ENCODE measurements at places on chromosomes 11 and 22. TPM values are rescaled to one million over a fixed set of nuclear protein-coding genes. Genes with fewer than 3 reads are reported as not detected.

DNA sequence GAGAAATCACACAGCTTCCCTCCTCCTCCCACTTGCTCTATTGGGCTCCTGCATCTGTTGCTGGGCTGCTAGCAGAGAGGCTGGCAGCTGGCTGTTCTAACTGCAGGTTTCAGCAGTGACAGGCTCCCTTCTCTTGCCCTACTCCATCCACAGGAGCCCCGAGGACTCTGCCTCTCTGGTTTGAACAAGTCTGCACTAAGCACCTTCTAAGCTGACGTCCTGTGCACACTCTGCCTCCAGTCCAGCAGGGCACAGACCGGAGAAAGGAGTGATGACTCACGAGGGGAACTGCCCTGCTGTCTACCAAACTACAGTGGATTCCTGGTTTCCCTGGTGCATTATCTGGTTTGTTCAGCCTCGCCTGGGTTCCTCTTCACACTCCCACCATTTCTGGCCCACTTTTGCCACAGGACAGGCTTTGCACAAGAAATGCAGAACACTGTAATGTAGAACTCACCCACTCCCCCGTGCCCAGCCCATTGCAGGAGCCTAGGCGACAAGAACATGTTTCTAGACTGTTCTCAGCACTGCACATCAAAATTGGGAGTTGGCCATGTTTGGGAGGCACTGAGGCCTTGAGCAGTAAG is 26.0 kb downstream of the IL10RA start:
- DNase-seq: no peak

DNA sequence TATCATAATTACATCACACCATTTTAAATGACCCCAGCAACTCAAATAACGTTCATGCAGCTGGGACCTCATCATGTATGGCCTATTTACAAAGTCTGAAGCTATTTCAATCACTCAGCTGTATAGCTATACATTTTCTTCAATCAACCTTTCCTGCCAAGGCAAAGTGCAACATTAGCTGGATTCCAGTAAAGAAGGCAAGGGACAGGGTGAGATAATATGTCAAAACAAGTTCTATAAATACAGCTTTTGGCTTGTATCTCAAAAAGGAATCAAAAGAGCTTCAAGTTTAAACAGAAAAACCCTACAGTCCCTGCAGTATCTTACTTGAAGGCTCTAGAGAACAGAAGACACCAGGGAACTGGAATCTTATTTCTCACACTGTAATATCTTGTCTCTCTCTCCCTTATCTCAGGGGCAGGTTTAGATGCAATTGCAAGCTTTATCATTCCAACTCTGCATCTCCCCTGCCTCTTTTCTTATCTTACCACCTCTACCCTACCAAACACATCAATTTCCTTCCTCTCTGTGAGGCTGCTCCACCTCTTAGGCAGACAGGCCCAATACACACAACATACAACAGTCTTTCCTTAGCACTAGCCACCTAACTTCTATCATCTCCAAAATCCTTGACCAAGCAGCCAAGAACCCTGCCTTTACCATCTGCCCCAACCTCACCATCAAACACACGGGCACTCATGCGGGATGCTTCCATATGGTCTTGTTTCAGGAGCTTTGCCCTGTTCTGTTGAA is 34.5 kb downstream of the CELF1 start:
- DNase-seq: no peak

DNA sequence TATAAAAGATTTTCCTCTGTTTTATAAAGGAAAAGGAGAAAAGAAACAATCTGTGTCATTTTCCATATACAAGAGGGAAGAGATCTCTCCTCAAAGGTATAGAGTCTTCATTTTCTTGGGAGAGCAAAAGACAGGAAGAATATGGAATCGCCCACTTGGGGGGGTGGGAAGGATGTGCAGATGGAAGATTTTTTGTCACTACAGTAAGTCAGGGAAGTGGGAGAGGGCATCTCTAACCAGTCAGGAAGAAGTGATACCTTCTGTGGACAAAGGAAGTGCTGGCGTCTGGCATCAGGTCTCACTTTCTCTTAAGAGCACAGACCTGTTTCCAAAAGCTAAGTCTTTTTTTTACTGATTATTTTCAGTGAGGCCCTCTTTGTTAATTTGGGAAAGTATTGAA is 1.4 kb downstream of the PRR14L start:
- DNase-seq: no peak

GRCh38 chr22:36253523-36254490 is 874 bp downstream of the APOL1 start:
- DNase-seq: no peak

GRCh38 chr22:16962501-16962900 is 45.5 kb downstream of the GAB4 start:
- DNase-seq: no peak

- no peak for DNase-seq
Observed at GRCh38 chr11:55966391-55966790, 3.4 kb downstream of the OR10AG1 start.

DNA sequence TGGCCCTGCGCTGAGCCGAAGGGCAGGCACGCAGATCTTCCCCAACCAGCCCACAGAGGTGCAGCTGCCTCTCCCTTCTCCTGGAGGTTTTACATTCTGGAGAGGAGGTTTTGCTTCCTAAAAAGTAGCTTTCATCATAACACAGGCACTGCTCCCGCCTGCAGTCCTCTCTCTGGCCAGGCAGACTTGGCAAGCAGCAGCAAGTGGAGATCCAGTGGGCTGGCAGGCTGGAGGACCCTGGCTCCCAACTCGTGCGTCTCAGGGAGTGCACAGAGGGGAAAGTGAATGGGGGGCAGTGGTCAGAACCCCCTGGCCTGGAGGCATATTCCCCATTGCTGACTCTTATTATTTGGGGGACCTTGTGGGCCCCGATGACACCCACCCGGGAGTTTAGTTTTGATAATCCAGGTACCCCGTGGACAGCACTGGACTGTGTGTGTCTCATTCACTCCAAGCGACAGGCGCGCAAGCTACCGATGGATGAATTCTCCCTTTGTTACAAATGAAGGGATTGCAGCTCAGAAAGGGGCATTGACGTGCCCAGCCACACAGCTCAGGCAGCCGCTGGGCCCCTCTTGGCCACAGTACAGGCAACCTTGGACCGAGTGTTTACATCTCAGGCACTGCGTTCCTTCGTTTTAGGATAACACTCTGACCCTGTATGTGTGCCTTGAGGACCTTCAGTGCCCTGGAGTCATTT is 1223.9 kb downstream of the BRD1 start:
- no peak for DNase-seq

- DNase-seq: no peak
Observed at GRCh38 chr11:87596176-87596575, 558.4 kb downstream of the TMEM135 start.

DNA sequence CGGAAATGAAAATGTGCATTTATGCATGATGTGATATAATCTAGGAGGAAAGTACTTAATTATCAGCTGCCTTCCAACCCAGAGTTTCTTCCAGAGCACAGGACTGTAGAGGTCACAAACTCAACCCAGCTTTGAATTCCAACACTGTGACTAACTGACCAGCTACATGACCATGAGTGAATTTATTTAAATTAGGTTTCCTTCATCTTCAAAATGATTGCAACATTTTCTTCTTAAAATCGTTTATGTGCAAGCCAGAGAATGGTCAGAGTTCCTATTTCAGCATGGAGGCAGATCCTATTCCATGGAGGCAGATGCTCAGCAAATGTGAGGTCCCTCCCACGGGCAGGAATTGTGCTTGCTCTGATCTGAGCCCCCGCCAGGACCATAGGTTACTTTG is 42.4 kb downstream of the OSBP start:
- no peak for DNase-seq

DNA sequence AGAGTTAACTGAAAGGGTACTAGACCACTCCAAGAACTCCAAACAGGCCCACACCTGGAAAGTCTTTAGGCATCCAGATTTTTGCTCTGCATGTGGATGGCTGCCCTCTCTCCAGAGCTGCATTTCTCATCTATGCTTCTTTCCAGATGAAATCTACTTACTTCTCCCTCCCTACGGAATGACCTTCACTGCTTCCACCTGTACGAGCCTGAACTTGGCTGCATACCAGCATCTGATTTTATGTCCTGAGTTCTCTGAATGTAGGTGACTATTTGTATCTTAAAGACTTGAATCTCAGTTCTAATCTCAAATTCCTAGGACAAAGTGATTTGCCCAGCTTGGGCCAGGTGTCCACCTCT is 13.3 kb downstream of the CELF1 start:
- no peak for DNase-seq

GRCh38 chr11:70544774-70545609 is 146.7 kb downstream of the CTTN start:
- no peak for DNase-seq

DNA sequence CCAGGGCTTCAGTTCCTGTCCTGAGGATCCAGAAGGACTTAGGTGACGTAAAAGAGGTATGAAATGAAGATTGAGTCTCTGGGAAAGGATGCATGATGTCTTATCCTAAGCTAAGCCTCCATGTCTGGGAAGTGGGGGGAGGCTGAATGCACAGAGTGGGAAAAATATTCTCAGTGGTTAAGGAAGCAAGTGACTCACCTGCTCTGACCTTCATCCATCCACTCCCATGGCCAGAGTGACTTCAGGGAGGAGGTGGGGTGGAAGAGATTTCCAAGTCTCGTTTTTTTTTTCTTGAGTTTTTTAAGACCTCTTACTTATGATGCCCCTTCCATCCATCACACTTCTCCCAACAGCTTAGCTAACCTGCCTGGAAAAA is 32.5 kb upstream of the POLD3 start:
- DNase-seq: no peak

GRCh38 chr22:19628038-19628776 is 86.1 kb upstream of the SEPTIN5 start:
- no peak for DNase-seq

GRCh38 chr22:18973264-18974031 is 37.4 kb upstream of the PRODH start:
- DNase-seq: no peak

GRCh38 chr11:123302751-123303195 is 107.7 kb upstream of the CLMP start:
- DNase-seq: no peak

DNA sequence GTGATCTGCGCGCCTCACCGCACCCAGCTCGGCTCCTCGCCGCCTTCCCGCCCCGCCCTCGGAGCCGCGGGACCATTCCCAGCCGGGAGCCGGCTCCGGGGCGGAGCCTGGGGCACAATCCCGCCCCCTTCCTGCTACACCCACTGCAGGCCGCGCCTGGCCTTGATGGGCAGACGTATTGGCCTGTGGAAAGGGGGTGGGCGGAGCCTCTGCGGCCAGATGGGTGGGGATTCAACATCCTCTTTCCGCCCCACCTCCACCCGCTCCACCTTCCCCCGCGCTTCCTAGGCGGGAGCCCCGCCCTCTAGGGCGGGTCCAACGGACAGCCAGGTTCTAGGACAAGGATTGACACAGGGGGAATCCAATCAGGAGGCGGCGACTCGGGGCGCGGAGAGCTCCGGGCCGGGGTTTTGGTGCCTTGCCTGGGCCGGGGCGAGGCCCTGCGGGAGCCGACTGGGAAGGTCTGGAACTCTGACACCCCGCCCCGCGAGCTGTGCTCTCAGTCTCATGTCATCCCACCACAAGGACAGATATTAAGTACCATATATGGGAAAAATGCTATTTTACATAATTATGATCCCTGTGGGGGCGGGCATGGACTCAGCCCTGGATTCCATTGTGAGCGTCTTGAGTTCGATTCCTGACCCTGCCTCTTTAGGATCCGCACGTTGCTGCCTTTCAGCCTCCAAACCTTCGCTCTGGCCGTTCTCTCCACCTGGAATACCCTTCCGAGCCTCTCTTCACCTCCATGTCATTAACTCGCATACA is at the start of gene MYH9:
Gene MYH9, minus strand, starts transcription at position 9 of the 768 bp plus-strand sequence. CDS start 38,731 bp downstream, outside the sequence.
- peak; percentile 98 for DNase-seq

GRCh38 chr11:10750838-10751580 is at the start of gene CTR9:
TSS of gene CTR9 (plus strand) at chr11:10751246. CDS start at chr11:10751413, 167 bp downstream.
- peak; percentile 96 for DNase-seq

DNA sequence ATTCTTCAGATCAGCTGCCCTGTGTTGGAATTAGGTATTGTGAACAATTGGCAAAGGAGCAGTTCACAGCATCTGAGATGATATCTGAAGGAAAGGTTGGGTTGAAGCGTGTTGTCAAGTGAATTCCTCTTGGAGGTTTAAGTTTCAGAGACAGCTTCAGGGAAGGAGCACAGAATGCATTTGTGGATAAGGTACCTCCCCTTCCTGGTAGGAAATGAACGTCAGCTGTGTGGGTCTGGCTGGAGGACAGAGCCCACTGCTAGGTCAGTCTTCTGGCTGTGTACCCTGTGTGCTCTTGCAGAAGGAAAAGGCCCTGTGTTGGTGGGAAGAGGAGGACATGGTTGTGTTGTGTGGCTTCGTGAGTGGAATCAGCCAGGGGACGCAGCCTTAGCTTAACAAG is 88.1 kb upstream of the GAL start:
- no peak for DNase-seq

GRCh38 chr11:120337355-120338106 is 1.3 kb downstream of the ARHGEF12 start:
- DNase-seq: no peak

DNA sequence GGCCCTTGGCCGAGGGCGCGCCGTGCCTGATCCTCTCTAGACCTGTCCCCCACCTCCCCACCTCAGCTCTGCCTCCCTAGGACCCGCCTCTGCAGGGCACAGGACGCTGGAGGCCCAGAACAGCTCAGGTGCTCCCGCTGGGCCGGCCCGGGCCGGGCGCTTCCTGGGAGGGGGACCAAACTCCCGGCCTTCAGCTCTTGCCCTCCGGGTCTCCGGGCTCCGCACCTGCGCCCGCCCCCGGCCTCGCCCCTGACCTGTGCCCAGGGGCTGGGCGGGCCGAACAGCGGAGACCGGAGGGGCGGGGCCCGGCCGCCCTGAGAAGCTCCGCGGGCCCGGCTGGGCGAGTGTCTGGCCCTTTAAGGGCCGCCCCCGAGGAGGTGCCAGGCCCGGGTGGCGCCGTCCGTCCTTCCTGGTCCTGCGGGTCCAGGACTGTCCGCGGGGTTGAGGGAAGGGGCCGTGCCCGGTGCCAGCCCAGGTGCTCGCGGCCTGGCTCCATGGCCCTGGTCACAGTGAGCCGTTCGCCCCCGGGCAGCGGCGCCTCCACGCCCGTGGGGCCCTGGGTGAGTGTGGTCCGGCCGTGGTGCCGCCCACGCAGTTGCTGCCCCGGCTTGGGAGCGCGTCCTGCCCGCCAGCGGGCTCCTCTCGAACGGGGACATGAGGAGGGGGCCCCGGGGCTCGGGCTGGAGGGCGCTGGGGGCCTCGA is at the start of gene SSH3:
Gene SSH3, plus strand, starts transcription at position 399 of the 703 bp plus-strand sequence. Its CDS starts 96 bp downstream, at position 495.
- DNase-seq: no peak

- no peak for DNase-seq
Observed at GRCh38 chr11:5171856-5172255, 17.3 kb upstream of the OR52A1 start.

Gene CRELD2
- polyA plus RNA-seq: 25.7 TPM

Gene SLCO2B1
- not detected for polyA plus RNA-seq

Gene FAM180B
- polyA plus RNA-seq: not detected

Gene LAYN
- polyA plus RNA-seq: 6.2 TPM

Gene TAGLN
- polyA plus RNA-seq: 1.3 TPM

Gene CD6
- 188 TPM for polyA plus RNA-seq

Gene APOBEC3A
- not detected for polyA plus RNA-seq

Gene KDM2A
- polyA plus RNA-seq: 14.4 TPM

Gene RELA
- polyA plus RNA-seq: 53.4 TPM

Gene CD248
- polyA plus RNA-seq: 0.06 TPM

Gene ART5
- not detected for polyA plus RNA-seq

Gene RAC2
- 922 TPM for polyA plus RNA-seq
